ENCODE measurements at places on chromosomes 3 and 15.

- DNase-seq: no peak
Measured at GRCh38 chr3:43865887-43866528, 175.3 kb downstream of the ABHD5 start.

DNA sequence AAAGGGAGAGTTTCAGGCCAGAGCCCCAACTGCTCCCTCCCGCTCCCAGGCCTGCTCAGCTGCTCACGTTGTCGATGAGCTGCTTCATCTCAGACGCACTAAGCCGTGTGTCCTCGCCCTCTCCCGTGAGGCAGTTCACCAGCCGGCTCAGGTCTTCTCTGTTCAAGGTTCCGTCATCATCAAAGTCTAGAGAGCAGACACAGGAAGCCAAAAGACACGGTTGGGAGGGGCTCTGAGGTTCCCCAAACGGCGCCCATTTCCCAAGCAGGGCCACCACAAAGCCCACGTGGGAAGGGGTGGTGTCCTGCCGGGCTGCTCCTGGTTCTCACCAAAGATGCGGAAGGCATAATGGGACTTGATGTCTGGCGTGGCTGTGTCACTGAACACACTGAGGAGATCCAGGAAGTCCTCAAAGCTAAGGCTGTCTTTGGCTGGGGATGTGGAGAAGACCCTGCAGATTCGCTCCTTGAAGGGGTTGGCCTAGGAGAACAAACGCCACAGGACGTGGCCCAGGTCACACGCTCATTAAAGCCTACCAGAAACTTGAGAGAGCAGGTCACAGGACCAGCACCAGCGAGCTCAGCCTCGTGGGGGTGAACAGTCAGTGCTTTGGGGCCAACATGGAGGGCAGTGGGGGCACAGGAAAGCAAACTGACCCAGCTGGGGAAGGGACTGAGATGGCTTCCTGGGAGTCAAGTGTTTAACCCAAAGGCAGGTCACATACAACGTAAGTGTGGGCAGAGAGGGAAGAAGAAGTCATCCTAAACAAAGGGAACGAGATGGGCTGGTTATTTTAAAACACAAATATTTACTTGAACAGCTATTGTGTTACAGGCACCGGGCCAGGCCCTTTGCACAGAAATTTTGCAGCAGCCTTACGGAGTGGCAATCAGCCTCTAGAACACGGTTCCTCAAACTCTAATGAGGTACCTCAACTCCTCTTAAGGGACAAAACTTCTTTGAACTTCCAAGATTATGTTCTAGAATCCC lies 2.4 kb downstream of the CIB1 start:
- DNase-seq: peak; percentile 82

- DNase-seq: no peak
Measured at GRCh38 chr15:90268415-90268814, 2.9 kb downstream of the NGRN start.

DNA sequence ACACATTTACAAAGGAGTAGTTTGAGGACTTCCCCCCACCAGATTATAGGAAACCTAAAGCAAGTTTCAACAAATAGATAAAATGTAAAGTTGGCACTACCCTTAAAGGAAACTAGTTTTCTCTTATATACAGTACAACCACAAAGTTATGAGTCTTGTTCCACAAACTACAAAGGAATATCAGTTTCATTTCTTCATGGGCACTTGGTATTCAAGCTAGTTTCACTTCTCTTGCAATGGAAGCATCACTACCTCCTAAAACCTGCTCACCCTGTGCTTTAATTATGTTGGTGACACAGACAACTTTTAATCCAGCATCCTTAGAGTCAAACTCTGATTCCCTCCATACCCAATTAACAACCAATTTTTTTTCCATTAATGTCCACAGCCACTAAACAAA lies 707.0 kb downstream of the ROBO2 start:
- DNase-seq: no peak

GRCh38 chr3:43515970-43516635 lies 105.7 kb downstream of the ANO10 start:
- no peak for DNase-seq

- no peak for DNase-seq
Measured at GRCh38 chr15:45021348-45021747, 1.6 kb upstream of the SORD start.

DNA sequence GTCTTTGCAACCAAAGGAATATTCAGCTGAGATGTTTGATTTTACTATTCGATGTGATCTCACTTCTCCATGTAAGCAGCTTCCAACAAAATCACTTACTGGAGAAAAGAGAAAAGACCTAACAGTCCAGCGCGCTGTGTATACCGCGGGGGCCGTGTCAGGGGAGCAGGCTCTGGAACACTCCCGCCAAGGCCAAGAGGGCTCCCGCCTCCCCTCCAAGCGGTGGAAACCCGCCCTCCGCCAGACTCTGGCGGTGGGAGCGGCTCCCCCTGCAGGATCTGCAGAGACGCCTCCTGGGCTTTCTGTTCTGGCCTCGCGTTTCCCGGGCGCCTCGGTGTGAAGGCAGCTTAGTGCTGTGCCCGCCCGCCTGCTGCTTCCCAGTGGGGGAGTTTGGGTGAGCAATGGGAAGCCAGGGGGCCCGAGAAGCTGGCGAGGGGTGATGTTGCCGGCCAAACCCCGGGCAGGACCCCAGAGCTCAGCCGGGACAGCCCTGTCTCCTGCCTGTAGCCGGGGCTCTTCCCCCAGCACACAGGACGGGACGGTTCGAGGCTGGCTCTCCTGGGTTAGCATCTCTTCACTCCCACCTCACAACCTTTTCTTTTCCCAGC lies 36.3 kb downstream of the CHST14 start:
- DNase-seq: peak; percentile 62

DNA sequence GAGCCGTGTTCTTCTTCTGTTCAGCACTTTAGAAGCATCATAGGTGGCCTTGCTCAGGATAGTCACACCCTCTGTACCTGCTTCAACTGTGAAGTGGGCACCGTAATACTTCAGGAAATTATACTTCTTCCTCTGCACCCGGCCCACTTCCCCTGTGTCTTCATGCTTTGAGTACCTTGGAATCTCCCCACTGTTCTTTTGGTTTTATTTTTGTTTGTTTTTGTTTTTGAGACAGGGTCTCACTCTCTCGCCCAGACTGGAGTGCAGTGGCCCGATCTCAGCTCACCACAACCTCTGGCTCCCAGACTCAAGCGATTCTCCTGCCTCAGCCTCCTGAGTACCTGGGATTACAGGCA lies 1.7 kb downstream of the P2RY14 start:
- peak; percentile 53 for DNase-seq

DNA sequence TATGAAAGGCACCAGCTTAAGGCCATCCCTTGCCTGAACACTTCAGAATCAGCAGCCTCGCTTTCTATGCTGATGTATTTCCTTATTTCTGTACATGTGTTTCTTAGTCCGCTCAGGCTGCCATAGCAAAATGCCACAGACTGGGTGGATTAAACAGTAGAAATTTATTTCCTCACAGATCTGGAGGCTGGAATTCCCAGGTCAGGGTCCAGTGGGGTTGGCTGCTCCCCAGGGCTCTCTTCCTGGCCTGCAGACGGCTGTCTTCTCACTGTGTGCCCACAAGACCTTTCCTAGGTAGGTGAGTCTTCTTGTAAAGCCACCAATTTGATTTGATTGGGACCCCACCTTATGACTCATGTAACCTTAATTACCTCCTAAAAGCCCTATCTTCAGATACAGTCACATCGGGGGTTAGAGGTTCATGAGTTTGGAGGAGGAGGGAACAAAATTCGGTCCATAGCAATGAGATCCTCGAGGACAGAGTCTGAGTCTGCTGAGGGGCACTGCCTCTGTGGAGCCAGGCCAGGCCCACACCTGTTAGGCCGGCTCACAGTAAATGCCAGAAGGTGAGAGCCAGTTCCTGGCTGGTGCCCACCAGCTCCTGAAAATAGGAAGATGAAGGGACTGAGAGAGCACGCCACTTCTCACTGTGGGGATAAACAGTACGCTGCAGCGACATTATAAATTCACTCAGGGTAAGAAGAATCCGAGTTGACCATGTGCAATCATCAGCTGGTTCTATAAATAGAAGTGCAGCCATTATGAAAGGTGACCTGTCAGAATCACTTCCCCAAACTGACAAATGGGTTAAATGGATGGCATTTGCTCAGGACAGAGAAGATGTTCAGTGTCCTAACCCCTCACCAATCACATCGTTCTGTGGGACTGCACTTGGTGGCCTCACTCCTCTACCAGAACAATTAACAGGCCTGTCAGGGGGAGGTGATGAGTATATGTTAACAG lies 41.1 kb downstream of the CTXND1 start:
- no peak for DNase-seq

DNA sequence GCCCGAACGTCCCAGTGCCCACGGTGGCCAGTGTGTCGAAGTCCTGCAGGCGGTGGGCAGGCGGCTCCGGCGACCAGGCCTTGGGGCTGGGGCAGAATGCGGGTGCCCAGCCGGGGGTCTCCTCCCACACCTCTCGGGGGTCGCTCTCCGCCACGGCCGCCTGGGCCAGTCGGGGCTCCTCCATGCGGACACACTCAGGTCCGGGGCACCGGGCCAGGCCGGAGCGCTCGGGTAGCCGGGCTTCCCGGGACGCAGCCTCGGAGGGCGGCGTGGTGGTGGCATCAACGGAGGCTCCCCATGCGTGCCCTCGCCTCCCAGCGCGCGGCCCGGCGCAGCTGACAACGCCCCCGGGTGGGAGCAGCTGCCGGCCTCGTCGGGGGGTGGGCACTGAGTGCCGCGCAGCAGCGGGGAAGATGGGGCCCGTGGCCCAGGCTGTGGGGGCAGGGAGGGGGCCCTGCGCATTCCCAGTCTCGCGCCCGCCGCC lies 30.1 kb upstream of the CERS3 start:
- no peak for DNase-seq

GRCh38 chr15:48029642-48030041 lies 91.1 kb upstream of the SLC24A5 start:
- DNase-seq: no peak

GRCh38 chr3:13877911-13878280 lies 2.0 kb downstream of the WNT7A start:
- DNase-seq: no peak

GRCh38 chr3:67018789-67019526 lies 20.9 kb downstream of the KBTBD8 start:
- no peak for DNase-seq

DNA sequence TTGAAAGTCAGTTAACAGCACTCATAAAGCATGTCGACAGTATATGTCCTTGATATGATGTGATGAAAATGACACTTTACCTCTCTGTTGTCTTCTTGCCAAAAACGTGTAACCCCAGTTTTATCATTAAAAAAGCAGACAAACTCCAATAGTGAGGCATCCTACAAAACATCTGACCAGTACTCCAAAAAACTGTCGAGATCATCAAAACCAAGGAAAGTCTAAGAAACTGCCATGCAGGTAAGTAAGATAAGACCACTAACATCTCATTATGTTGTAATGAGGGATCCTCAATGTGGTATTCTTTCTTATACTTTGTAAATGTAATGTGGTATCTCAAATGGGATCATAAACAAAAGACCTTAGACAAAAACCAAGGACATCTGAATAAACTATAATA lies 152.3 kb downstream of the NR1I2 start:
- no peak for DNase-seq

DNA sequence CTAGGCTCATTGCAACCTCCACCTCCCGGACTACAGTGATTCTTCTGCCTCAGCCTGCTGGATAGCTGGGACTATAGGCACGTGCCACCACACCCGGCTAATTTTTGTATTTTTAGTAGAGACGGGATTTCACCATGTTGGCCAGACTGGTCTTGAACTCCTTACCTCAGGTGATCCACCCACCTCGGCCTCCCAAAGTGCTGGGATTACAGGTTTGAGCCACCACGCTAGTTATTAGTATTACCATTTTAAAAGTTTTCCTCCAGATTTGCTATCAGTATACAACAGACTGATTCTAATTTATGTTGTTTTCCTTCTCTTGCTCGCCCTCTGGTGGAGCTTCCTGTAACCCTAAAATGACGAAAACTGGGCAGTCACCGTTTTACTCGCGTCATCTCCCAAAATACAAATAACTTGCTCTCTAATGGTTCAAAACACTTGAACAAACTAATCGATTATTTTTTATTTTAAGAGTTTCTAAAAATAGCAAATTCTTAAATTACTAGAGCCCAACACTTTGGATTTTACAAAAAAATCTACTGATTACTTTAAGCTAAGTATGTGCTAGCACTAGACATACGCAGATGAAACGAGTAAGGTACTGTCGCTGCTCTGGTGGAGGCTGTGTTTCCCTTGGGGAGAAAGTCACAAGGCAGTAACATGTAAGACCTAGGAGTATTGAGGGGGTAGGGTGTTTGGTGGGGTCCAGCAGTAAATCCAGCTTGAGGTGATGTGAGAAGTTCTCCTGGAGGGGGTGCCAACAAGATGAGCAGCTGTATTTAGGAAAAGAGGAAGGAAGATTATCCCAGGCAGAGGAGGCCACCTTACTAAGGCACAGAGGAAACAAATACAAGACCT lies 203.3 kb downstream of the MBNL1 start:
- DNase-seq: peak; percentile 77

DNA sequence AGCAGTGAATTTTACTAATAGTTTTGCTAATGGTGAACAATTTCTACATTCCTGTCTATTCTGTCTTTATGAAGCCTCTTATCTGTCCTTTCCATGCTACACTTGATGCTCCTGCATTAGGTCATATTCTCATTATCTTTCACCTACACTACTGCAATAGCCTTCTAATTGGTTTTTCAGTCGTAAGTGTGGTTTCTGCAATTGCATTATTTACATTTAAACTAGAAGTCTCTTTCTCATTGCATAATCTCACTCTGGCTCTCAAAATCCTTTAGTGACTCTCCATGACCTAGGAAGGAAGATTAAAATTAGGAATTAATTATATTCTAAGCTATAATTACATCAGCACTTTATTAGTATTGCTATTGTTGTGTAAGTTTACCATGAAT lies 686.5 kb downstream of the IGSF11 start:
- DNase-seq: no peak

DNA sequence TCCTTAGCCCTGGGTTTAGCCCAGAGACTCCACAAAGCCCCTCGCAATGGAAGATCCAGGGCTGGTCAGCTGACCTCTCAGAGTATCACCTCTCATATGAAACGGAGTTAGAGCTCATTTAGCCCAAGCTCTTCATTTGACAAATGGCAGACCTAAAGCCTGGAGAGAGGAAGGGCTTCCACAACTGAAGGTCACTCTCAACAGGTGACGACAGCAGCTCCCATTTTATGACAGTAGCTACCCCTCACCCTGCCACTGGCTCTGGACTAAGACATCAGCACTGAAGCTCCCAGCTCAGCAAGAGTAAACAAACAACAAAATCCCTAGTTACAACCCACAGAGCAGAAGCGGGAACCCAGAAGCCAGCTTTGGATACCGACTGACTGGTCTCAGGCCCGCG lies 33.7 kb downstream of the TLE3 start:
- DNase-seq: no peak

DNA sequence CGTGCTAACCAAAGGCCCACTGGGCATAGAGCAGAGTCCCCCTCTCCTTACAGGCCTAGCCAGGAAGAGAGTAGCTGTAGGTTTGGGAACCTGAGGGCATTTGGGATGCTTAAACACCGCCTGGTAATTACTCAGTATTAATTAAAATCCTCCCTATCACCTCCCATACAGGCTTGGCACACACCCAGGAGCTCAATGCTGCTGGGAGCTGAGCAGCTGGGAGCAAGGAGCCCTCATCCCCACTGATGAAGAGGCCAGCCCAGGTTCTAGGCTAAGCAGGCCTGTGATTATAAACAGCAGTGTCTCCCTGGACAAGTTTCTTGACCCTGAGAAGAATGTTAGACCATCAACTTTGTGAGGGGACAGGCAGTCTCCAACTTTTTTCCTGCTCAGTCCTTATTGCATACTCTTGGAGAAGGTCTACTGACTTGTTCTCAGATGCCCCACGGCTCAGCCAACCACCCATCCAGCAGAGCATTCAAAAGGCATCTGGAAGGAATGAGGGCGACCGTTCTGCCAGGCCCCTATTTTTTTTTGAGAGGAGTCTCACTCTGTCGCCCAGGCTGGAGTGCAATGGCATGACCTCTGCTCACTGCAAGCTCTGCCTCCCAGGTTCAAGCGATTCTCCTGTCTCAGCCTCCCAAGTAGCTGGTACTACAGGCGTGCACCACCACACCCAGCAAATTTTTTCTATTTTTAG lies 1.3 kb upstream of the PRKAR2A start:
- DNase-seq: no peak
